ENCODE measurements at places on chromosomes 6 and 20. TPM values are rescaled to one million over a fixed set of nuclear protein-coding genes. Genes with fewer than 3 reads are reported as not detected.

EMILIN3 gene
- 9.9 TPM for polyA plus RNA-seq

ENPP1 gene
- 20.9 TPM for polyA plus RNA-seq

CST4 gene
- not detected for polyA plus RNA-seq

CALHM4 gene
- not detected for polyA plus RNA-seq

GUCA1A gene
- 0.27 TPM for polyA plus RNA-seq

Data from left renal pelvis (tissue), 4 donors.